ENCODE measurements at places on chromosomes 6 and 20.
A peak's percentile ranks its signal among the peaks of the same experiment; 100 is the strongest.

- DNase-seq = no peak
These were observed 16.0 kb downstream of the ACSS1 start for GRCh38 chr20:25041813-25042530.

DNA sequence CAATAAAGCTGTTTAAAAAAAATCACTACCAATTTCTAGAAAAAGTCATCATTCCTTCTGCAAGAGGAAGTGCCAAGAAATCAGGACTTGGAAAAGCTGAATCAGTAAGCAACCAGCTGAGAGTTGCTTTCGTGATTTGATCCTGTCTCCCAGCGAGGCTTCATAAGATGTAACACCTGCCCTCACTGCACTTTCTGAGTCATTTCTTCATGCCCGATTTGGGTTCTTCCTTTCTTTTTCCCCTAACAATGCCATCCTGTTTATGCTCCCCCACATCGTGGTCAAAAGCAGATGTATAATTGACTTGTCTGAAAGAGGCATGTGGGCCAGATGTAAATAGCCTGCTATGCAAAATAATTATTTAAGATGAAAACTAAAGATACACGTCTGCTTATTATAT lies 52.1 kb downstream of the RIPOR2 start:
- DNase-seq = peak; percentile 30

- no peak for DNase-seq
These were observed 15.4 kb upstream of the L3MBTL1 start for GRCh38 chr20:43492101-43492500.

DNA sequence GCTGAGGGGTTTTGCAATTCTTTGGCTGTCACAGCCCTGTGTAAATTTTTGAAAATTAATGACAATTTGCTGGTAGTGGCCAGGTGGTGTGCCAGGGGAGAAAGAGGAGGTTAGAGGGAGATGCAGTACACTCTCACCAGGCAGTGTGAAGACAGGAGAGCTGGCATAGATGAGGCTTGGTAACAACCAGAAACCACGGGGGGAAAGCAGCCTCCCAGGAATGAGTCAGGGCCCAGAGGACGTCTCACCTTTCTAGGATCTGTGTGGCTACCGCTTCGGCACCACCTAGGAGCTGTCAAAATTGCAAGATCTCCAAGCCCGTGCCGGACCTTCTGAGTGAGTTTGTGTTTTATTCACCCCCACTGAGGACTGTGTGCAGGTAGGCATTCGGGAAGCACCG lies 171.4 kb downstream of the PACRG start:
- DNase-seq = no peak

- no peak for DNase-seq
These were observed 17.0 kb downstream of the CD93 start for GRCh38 chr20:23069108-23069507.

DNA sequence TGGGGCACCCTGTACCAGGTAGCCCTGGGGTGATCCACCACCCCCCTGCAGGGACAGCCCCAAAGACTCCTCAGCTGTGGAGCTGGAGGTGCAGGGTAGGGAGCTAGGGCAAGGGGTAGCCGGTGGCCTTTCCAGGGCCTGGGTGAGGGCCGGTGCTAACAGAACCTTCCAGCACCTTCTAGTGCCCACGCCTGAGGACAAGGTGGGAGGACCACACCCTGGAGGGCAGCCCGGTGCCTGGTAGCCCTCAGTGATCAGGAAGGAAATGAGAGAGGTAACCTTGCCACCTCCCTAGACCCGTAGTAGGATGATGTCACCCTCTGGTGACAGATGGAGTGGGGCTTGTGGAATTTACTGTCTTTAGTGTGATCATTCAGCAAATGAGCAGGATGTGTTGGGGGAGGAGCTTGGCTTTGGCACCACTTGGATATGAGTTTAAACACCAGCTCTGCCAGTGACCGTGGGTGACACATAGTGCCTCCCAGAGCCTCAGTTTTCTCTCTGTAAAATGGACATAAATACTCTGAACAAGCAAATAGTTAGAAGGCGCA lies 187.7 kb downstream of the NFATC2 start:
- no peak for DNase-seq

- no peak for DNase-seq
These were observed 475.4 kb downstream of the EYS start for GRCh38 chr6:65231616-65232015.

DNA sequence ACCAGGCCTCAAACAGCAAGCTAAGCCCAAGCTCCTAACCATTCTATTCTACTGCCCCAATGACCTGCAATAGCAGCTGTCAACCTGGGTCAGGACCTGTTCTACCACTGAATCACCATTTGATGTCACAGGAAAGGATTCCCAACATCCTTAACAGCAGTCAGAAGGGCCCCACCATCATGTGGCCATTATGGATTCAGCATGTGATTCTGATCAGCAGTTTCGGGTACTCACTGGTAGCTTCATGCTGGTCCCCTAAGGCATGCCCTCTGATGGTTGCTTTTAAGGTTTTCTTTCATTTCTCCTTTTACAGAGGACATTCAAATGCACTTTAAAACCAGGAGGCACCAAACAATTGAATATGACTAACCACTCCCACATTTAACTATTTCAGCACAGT lies 37.3 kb upstream of the MAP7 start:
- DNase-seq = no peak

DNA sequence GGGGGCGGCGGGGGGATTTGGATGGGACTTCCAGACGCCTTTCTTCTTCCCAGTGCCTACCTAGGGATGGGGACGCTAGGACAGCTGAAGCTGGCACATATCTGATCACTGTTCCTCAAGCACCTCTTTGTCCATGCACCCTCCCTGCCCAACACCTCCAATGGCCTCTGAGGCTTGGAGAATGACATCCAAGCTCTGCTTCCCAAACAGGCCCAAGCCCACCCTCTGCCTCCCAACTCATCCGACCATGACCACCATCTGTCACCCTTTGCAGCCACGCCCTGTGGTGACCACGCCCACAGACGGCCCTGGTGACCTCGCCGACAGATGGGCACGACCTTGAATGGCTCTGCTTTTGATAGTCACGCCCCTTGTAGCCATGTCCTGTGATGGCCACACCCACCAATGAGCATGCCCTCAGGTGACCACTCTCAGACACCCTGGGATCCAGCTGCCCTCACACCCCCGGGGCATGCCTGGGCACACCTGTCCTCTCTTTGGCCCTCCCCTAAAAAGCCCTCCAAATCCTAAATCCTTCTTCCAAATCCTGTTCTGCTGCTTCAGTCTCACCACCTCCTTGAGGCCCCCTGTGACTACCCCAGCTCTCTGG lies 51.0 kb downstream of the SSR1 start:
- no peak for DNase-seq

- DNase-seq = no peak
These were observed 750 bp upstream of the PAK5 start for GRCh38 chr20:9839626-9840025.

- DNase-seq = no peak
These were observed 9.2 kb downstream of the FOXA2 start for GRCh38 chr20:22575087-22575721.

DNA sequence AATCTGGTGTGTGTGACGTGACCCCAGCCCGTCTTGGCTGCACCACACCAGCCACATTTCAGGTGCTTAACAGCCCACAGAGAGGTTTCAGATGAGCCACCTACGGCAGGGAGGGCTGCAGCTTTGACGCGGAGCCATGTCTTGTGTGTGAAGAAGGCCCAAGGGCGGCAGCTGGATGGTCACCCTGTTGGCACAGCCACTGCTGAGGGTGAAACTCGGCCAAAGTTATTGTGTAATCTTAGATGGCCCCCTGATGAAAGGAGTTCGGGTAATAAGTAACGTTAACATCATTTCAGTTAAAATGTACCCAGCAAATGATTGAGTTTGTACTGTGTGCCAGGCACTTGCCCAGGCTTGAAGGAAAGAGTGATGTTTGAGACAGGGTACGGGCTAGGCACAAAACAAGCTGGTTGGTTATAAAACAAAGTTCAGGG lies 97.2 kb downstream of the SSR1 start:
- DNase-seq = no peak

DNA sequence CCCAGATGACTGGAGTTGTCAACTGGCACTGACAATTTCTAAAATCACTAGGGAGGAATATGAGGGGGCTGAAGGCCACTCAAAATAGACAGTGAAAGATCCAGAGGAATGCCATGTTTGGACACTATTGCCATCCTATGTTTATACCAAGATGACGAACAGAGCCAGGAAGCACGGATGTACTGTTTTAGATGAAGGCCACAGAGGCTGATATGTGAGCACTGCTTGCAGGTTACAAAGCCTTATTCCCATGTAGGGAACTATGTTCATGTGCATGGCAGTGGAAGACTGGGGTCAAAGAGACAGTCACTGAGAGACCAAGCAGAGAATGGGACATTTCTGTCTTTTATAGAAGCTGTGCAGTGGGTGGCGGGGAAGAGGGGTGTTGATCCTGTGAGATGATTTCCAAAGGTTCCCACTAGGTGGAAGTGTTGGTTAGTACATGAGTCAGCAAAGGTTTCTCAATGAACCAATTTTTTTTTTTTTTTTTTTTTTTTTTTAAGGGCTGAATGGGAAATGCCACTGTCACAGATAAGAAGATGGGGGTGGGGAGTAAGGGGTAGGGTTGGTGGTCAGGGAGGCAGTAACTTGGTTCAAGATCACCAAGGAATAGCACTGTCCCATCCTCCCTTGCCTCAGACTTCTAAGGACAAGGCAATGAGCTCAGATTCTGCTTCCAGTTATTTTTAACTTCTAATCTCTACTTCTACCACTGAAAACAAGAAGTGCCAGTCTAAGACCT lies 46.7 kb upstream of the MOCS1 start:
- peak; percentile 60 for DNase-seq

DNA sequence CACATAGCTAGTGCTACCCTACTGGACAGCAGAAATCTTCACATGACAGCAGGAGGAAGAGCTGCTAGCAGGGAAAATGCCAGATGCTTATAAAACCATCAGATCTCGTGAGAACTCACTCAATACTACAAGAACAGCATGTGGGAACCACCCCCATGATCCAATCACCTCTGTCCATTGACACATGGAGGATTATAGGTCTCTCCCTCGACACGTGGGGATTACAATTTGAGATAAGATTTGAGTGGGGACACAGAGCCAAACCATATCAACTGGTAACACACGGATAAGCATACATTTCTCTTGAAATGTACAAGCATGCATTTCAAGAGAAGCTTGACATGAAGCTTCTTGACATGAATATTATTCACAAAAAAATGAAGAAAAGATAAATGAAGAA lies 64.1 kb downstream of the MMS22L start:
- DNase-seq = no peak

- DNase-seq = no peak
These were observed 117.9 kb downstream of the GMDS start for GRCh38 chr6:2127484-2127911.

GRCh38 chr6:42467651-42468050 lies 15.9 kb upstream of the TRERF1 start:
- no peak for DNase-seq

DNA sequence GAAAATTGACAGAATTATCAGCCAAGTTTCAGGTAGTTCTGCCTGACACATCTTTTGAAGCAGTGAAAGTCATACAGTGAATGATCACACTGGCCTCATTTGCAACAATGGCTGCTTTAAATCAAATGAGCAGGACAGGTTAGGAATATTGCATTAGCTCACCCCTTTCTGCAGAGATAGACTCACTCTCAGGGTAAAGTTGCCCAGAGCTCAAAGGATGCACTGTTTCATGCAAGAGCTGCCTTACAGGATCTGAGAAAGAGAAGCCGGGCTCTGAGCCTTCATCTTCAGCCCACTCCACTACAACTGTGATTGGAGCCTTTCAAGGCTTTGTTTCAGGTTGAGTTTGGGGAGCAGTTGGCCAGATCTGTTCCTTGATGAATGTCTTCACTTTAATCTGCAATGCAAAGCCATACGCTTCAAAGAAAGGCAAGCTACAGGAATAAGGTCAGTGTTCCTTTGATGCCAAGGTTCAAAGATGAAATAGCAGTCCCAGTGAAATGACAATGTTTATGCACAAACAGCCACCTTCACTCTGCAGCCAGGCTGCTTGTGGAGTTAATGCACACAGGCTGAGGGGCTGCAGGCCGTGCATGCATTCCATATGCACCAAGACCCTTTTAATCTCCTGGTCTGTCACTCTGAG lies 90.9 kb upstream of the ISM1 start:
- DNase-seq = no peak

- DNase-seq = no peak
These were observed 261.3 kb downstream of the ESR1 start for GRCh38 chr6:152068622-152069261.

DNA sequence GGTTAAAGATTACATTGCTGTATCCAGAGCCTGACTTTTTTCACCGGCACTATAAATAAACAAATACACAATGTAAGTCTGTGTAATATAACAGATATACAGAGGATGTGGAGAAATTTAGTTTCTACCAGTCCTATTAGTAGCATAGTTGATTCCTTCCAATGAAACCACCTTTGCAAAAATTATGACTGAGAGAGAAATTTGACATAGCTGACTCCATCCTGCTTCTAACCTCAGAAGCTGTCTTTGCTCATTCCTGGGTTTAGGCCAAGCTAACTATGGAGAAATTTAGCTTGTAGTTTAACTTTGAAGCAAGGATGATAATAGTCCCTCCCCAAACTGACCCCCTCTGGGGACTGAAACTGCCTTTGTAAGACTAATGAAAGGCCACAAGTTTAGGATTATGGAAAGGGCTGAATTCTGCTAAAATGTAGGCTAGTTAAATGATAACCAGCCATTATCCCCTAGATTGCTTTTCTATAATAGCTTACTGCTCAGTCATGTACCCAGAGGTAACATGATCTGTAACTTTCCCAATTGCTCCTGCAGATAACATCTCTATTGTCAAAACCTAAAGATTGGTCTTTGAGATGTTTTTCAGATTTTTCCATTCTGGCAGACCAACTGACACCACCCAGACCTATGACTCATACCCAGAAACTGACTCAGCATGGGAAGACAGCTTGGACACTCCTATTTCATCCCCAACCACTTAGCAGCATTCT lies 172.8 kb upstream of the ARG1 start:
- no peak for DNase-seq

- no peak for DNase-seq
These were observed 42.5 kb upstream of the ADGRF1 start for GRCh38 chr6:47084610-47085009.

DNA sequence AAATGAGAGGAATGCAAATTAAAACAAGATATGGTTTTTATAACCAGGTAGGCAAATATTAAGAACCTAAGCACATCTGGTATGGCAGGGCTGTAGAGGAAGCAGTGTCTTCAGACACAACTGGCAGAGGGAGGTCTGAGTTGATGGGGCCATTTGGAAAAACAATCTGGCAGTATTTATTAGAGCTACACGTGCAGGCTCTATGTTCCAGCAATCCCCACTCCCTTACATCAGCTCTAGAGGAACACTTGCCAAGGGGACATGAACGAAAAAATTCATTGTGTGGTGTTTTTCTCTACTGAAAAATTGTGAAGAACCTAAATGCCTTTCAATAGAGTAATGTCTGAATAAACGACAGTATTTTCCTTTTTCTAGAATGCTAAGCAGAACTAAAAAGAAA lies 111.6 kb upstream of the EDN1 start:
- no peak for DNase-seq
